H9 (cell line): ENCODE measurements at places on chromosomes 2 and 18. TPM values are rescaled to one million over a fixed set of nuclear protein-coding genes. Genes with fewer than 3 reads are reported as not detected.
A peak's percentile ranks its signal among the peaks of the same experiment; 100 is the strongest.

DNA sequence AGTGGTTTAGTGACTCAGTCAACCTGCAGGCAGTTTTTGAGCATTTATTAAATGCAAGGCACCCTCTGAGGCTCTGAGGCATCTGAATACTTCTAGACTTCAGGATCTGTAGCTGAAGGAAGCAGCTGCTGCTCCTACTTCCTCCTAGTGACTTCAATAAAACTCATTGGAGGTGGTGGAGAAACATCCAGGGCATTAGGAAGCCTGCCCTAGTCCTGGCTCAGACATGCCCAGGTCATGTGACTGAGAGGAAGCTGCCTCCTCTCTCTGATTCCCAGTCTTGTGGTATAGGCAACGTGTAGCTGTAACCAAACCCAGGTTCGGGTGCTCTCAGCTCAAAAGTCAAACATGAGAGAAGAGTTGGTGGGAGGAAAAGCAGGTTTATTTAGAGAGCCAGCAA, 287.2 kb upstream of the GYPC start:
- DNase-seq = no peak

DNA sequence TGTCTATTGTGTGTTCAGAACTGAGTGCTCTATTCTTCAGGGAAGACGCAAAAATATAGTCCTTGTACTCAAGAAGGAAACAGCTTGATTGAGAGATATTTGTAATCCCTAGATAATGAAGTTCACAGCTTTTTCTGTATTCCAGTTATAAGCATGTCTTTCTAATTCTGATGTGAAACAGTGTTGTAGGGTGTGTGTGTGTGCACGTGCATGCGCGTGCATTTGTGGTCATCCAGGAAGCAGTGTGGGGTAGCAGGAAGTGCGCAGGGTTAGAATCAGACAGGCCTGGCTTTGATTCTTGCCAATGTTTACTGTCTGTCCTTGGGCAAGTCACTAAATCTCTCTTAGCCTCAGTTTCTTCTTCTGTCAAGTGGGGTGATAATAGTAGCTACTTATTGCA, 87.9 kb downstream of the NPAS2 start:
- DNase-seq = no peak

GRCh38 chr18:45723567-45724355, at the start of gene SLC14A1:
Gene SLC14A1 (plus strand): TSS chr18:45724181. CDS start chr18:45730321, 6,140 bp downstream.
- DNase-seq = no peak

DNA sequence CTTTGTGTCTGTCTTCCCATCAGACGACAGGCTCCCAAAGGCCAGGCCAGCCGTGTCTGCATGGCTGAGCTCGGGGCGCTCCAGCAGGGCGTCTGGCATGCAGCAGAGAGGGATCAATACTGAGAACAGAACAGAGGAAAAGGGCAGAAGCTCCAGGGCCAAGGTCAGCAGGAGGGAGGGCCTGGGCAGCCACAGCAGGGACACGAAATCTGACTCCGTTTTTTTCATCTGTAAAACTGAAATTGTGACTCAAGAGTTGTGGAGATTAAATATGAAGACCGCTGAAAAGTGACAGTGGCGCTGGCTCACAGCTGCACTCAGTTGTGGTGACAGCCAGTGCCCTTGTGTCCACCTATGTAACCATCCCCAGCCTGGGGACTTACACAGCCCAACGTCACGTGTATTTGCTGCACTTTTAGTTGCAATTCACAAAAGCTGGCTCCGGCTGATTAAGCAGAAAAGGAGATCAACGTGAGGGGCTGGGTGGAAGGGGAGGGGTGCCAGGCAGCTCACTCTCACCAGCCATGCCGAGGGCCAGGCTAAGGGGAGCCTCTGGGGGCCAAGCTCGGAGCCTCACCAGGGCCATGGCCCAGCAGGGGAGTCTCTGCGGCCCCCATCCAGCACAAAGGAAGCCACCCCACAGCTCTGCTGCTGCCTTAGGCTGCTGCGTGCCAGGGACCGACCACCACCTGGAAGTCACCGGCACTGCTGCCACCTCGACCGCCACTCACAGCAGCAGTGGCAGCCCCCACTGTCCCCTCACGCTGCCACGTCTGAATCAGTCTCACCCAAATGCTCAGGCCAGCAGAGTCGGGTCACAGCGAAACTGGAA, 74.7 kb downstream of the EIPR1 start:
- DNase-seq = no peak

GRCh38 chr2:38581193-38582147, 21.3 kb downstream of the HNRNPLL start:
- DNase-seq = peak; percentile 48

DNA sequence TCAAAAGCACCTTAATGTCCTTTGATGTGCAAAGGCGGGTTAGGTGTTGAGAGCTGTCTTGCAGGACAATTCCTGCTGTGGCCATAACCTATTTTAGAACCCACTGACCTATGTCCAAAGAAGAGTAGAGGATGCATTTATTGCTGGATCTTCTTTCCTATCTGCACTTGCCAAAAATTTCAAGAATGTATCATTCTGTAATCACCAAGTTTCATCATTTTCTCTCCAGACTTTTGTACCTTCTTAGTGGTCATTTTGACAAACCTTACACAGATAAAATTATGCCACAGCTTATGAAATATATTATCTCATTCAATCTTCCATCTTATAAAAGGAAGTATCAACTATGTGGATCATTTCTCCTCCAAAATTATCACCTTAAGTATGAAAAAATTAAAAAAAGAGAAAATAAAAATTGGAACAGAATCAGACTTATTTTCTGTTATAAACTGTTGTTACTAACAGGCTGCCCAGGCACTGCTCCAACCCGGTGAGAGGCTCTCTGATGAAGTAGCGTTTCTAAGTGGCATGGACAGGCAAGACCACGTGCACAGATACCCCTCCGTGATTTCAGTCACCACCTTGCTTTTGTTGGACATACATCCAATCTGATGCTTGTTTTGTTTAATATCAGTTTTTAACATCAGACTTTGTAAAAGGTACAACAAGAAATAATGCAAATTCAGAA, 559.9 kb upstream of the ID2 start:
- no peak for DNase-seq

GRCh38 chr2:227864161-227864756, 7.2 kb upstream of the DAW1 start:
- DNase-seq = no peak

DNA sequence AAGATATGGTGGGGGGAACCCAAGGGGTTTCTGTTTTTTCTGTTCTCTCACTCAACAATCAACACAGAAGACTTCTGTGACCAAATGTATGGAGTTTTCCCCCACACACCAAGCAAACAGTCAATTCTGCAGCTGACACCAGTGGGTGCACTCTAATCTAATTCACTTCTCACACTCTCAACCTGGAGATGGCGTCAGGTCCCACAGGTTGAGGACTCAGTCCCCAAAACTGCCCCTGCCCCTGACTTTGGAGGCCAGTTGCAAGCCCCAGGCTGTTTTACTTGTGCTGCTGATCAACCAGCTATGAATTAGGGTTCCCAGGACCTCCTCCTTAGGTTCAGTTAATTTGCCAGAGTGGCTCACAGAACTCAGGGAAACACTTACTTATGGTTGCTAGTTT, 6.2 kb downstream of the RNU2-63P start:
- DNase-seq = no peak

DNA sequence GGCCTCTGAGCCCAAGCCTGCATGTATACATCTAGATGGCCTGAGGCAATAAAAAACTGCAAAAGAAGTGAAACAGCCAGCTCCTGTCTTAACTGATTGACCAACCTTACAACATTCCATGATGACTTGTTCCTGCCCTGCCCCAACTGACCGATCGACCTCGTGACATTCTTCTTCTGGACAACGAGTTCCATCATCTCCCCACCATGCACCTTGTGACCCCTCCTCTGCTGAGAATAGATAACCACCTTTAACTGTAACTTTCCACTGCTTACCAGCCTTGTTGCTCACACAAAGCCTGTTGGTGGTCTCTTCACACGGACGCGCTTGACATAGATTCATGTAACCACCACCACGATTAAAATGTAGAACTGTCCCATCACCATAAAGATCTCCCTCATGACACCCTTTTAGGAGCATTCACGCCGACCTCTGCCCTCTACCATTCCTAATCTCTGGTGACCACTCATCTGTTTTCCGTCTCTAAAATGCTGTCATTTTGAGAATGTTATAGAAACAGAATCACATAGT, 120.1 kb upstream of the REV1 start:
- DNase-seq = no peak

DNA sequence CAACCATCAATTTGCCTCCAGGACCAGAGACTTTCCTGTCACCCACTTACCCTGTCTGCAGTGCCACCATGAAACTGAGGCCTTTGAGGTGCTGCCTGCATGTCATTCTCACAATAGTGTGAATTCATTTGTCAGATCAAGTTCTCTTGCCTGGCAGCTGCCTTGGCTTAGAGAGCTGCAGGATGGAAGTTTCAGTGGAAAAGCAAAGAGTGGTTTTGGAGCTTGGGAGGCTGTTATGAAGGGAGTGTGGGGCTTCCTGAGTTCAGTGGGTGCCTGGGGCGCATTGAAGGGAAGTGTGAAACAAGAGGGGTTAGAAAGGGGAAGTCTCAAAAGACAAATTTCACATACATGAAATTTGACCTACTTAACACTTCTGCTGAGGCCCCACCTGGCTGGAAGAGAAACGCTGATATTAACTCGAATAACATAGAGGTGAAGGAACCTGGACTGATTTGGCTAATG, 7.9 kb upstream of the LBH start:
- no peak for DNase-seq

Gene GRHL1
- total RNA-seq = 2.5 and 2.8 TPM in 2 replicates

Gene C2orf78
- 0.07 and 0.09 TPM in 2 replicates for total RNA-seq

Gene SERPINE2
- total RNA-seq = 36.1 and 40.0 TPM in 2 replicates

Gene ACTG2
- 1.4 and 1.5 TPM in 2 replicates for total RNA-seq
